ENCODE measurements at places on chromosomes 6 and 20. TPM values are rescaled to one million over a fixed set of nuclear protein-coding genes. Genes with fewer than 3 reads are reported as not detected.

- DNase-seq, result no peak
Observed at GRCh38 chr6:120200853-120201252, 851.3 kb upstream of the MAN1A1 start.

GRCh38 chr20:31712112-31712553 is 10.5 kb downstream of the BCL2L1 start:
- DNase-seq, result no peak

DNA sequence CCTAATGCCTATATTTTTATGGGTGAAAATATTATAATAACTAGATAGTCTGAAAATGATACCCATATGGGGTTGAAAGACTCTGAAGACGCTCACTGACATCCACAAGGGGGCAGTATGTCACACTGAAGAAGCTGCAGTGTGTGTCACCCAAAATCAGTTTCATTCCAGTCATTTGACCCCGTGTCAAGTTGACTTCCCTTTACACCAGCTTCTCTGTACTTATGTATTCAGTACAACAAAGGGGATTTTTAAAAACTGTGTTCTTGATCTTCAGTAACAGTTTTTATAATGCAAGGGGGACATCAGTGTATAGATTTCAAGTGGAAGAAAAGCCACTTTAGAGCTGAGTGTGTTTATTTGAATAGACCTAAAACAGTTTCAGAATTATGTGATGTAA is 19.3 kb downstream of the FAXC start:
- DNase-seq, result peak; percentile 40

- DNase-seq, result no peak
Observed at GRCh38 chr6:22954749-22955385, 385.5 kb downstream of the HDGFL1 start.

DNA sequence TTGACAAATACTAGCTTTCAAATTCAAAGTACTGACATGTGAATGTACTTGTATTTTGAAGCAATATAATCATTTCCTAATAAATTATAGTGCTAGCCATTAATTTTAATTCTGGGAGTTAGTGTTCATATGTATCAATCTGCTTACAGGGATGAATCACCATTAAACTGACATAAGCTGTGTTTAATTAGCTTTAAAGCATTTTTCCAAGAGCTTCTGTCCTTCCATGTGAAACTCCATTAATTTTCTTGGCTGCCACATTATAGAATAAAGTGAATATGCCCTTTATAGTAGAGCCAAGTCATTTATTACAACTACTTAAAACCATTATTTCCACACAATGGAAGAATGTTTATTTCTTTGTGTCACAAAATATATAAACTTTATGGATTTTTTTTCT is 150.8 kb downstream of the COL21A1 start:
- DNase-seq, result no peak

GRCh38 chr6:105760746-105761145 is 325.4 kb upstream of the PRDM1 start:
- no peak for DNase-seq

DNA sequence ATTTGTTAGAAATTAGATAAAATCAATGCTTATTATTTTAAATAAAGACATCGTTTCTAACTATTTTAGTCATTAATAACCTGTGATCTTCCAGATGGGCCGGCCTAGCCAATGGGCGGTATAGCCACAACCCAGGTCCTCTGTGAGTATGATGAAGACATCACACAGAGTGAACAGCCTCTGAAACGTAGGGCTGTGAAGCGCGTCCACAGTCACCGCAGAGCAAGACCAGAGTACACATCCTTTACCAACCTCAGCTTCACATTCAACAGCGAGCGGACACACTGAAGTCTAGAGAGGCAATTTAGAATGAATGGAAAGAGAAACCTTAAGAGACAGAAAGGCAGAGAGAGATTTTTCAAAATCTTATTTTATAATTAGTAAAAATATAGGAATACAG is 125.0 kb upstream of the RPS6KA2 start:
- DNase-seq, result no peak

DNA sequence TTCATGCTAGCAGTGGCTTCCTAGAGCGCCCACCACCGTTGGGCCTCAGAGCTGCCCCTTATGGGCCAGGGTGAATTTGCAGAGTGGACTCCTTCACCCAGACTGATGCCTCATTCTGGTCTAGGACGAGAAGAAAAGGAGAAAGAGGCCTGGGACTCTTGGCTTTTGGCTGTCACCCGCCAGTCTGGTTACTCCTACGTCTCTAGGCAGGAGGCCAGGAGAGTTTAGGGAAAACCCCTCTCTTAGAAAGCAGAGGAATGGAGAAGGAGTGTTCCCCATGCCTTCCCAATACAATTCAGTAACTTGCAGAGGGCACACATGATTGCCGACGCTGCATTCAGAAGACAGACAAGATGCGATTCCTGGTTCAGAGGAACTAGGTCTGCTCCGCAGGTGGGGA is 70.1 kb downstream of the CDC5L start:
- DNase-seq, result no peak

GRCh38 chr6:71724456-71725125 is 161.8 kb upstream of the RIMS1 start:
- no peak for DNase-seq

DNA sequence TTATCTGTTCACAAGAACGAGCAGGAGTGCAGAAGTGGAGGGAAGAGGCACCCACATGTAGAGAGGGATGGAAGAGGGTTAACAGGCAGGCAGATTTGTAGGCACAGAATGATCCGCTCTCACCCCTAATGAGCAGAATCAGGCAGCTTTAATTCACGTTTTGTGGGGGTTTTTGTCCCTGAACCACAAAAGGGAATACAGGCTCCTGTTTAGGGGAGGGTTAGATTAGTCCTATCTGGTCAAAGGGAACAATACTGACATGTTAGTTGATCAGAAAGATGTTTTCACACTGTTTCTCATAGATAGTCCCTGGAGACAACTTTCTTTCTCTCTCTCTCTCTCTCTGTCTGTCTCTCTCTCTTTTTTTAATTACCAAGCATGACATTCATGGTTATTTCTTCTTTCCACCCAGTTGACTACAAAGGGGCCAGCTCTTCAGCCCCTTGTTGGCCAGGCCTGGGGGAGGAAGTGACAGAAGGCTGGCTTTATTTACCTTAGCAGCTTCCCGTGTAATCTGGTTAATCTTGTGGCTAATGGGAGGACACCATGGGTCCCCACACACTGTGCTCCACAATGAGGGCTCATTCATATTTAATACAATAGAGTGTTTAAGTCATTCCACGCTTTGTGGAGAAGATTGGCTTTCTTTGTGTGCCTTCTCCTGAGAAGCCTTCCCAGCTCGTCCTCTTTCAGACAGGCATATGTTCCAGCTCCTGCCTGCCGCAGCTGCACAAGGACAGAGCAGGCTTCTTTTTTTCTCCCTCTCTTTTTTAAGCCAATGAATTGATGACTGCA is 958.8 kb downstream of the TFAP2A start:
- no peak for DNase-seq

GRCh38 chr6:13237318-13237717 is 91.0 kb downstream of the TBC1D7 start:
- DNase-seq, result no peak

Gene ULBP1
- not detected for polyA plus RNA-seq

Gene HLA-DQB2
- polyA plus RNA-seq, result 5.0 TPM

Gene C6orf52
- not detected for polyA plus RNA-seq

Gene ULBP2
- polyA plus RNA-seq, result 0.68 TPM

Gene CDSN
- not detected for polyA plus RNA-seq

Gene PLCB1
- polyA plus RNA-seq, result 8.8 TPM

Gene SSTR4
- polyA plus RNA-seq, result not detected

Gene FAM120B
- polyA plus RNA-seq, result 29.8 TPM

Gene IPCEF1
- polyA plus RNA-seq, result 57.8 TPM

Gene TFEB
- polyA plus RNA-seq, result 18.8 TPM

Gene LATS1
- polyA plus RNA-seq, result 12.7 TPM

Data from CD8-positive, alpha-beta memory T cell (primary cell).